ENCODE measurements at places on chromosomes 2 and 18.
A peak's percentile ranks its signal among the peaks of the same experiment; 100 is the strongest.

DNA sequence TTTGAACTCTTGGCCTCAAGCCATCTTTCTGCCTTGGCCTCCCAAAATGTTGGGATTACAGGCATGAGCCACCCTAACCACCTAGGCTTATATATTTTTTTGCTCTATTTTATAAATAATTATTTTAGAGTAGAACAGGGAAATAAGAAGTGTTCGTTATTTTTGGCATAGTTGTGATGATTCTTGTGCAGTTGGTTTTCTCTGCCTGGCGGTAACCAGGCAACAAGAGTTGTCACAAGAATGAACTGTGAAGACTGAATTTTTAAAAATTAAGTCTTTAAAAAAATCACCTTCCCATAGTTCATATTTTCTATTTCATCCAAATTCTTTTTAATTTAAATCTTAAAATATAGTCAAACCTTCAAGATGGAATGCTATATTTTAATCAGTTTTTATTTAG is 310.2 kb downstream of the ARL6IP6 start:
- no peaks in the 10 kb centered on the region for H3K4me1 ChIP-seq
- DNase-seq, result no peak
- H3K4me3 ChIP-seq, result no peak overlapping the region
- H3K36me3 ChIP-seq, result no peaks in the 10 kb centered on the region

DNA sequence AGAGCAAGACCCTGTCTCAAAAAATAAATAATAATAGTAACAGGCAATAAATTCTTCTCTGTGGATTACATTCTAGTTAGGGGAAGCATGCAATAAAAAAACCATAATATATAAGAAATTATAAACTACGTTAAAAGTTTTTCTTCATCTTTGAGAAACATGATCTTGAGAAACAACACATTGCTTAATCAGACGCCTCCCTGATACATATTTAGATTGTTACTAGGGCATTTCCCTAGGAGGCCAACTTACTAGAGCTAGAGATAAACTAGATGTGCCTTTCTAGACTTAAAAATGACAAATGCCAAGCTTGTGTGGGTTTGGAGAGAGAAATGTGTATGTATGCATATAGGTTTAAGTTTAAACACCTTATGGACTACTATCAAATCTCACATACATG is 76.3 kb upstream of the GALNT5 start:
- no peaks in the 10 kb centered on the region for H3K27me3 ChIP-seq
- no peak overlapping the region for H3K4me3 ChIP-seq
- no peaks in the 10 kb centered on the region for H3K36me3 ChIP-seq
- H3K27ac ChIP-seq, result no peak overlapping the region
- DNase-seq, result no peak

GRCh38 chr2:31247711-31248110 is 13.8 kb downstream of the EHD3 start:
- no peaks in the 10 kb centered on the region for H3K4me1 ChIP-seq
- H3K27ac ChIP-seq, result no peak overlapping the region
- peak; percentile 48 for DNase-seq
- H3K4me3 ChIP-seq, result no peak overlapping the region
- no peaks in the 10 kb centered on the region for H3K27me3 ChIP-seq
- H3K36me3 ChIP-seq, result peaks cover 56% of the 10 kb centered on the region

GRCh38 chr18:57050310-57050949 is 96.5 kb upstream of the BOD1L2 start:
- no peaks in the 10 kb centered on the region for H3K27me3 ChIP-seq
- H3K36me3 ChIP-seq, result no peaks in the 10 kb centered on the region
- H3K4me1 ChIP-seq, result no peaks in the 10 kb centered on the region
- DNase-seq, result no peak
- H3K4me3 ChIP-seq, result no peak overlapping the region
- H3K27ac ChIP-seq, result no peak overlapping the region

- H3K4me1 ChIP-seq, result no peaks in the 10 kb centered on the region
- DNase-seq, result peak; percentile 19
- peaks cover 30% of the 10 kb centered on the region for H3K36me3 ChIP-seq
- H3K4me3 ChIP-seq, result no peak overlapping the region
Observed at GRCh38 chr2:150472511-150472899, 15.0 kb downstream of the RND3 start.
